ENCODE measurements at places on chromosomes 5 and 9. TPM values are rescaled to one million over a fixed set of nuclear protein-coding genes. Genes with fewer than 3 reads are reported as not detected.

- DNase-seq = no peak
- no peak overlapping the region for H3K4me3 ChIP-seq
- H3K36me3 ChIP-seq = no peaks in the 10 kb centered on the region
These were observed 82.4 kb upstream of the ADRA1B start for GRCh38 chr5:159833846-159834245.

Gene PLAC8L1
- 0.82 TPM for total RNA-seq

DNA sequence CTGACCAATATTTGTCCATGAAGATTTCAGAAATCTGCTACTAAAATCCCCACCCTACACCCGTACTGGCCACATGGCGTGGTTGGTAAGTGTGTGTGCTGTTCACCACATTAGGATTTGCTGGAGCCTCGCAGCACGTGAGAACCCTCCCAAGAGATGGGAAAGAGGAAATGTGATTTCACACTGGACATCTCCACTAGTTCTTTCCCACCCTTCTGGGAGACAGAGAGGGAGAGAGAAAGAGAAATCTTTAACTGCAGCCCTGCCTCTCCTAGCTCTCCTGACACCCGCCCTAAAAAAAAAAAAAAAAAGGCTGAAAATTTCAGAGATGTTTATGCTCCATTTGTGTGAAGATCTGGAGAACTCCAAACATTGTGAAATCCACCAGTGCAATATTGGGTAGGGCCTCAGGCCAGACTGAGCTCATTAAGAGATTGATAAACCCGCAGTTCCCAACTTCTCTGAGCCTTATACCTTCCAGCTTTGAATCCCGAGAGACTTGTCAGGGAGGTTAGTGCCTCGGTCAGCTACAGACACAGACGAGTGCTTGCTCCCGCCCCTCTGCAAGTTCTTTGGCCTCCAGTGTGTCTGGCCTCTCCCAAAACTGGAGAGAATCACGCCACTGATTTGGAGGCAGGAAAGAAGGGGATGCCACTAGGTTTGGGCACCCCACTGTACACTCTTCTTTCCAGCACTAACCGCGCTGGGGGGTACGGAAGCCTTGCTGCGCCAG, 1.9 kb downstream of the SPRY4 start:
- no peaks in the 10 kb centered on the region for H3K36me3 ChIP-seq
- peaks cover 21% of the 10 kb centered on the region for H3K4me1 ChIP-seq
- H3K27me3 ChIP-seq = peaks cover 10% of the 10 kb centered on the region
- DNase-seq = peak; percentile 76
- peak overlapping the region; percentile 84 for H3K27ac ChIP-seq

DNA sequence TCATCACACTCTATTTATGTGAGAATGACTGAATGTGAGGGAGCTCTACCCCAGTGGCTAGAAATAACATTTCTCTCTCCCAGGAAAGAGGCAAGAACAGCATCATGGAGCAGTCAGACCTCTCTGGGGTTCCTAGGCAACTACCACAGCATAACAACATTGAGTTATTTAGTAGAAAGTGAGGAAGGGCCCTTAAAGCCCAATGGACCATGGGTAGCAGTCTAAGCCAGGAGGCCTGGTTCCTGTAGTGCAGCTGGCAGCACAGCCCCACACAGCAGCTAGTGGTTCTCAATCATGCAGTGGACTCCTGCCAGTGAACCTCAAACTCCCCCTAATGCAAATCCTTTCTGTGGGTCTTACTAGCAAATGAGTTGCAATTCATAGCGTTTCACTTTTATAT, 55.3 kb downstream of the SPEF2 start:
- no peak for DNase-seq
- no peaks in the 10 kb centered on the region for H3K4me1 ChIP-seq
- no peaks in the 10 kb centered on the region for H3K36me3 ChIP-seq
- no peak overlapping the region for H3K4me3 ChIP-seq
- H3K27me3 ChIP-seq = no peaks in the 10 kb centered on the region

Gene RAD17
- total RNA-seq = 19.4 TPM

GRCh38 chr9:106869028-106869427, 6.1 kb downstream of the ZNF462 start:
- H3K27me3 ChIP-seq = no peaks in the 10 kb centered on the region
- no peak for DNase-seq
- no peaks in the 10 kb centered on the region for H3K36me3 ChIP-seq
- H3K4me1 ChIP-seq = peaks cover 62% of the 10 kb centered on the region

GRCh38 chr9:83182071-83182470, 119.1 kb upstream of the RASEF start:
- no peak for DNase-seq
- H3K27me3 ChIP-seq = no peaks in the 10 kb centered on the region
- H3K36me3 ChIP-seq = no peaks in the 10 kb centered on the region
- no peak overlapping the region for H3K4me3 ChIP-seq
- H3K4me1 ChIP-seq = no peaks in the 10 kb centered on the region

DNA sequence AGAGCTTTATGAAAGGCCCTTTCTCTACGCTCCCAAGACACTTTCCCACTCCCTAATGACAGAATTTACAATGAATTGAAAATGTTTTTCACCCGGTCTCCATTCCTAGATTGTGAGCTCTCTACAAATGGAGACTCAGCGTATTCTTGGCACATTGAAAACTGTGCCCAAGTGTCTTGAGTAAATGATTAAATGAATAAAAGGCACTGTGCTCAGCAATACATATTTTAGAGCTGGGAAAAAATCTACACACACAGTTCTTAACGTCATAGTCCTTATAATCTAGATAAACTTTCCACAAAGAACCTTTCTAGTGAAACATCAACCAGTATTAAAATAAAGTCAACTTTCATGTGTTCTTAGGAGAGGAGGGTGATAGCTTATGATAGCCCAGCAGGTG, 634.0 kb downstream of the RAB3C start:
- no peak overlapping the region for H3K4me3 ChIP-seq
- peaks cover 5% of the 10 kb centered on the region for H3K36me3 ChIP-seq
- DNase-seq = no peak
- no peak overlapping the region for H3K27ac ChIP-seq
- H3K27me3 ChIP-seq = no peaks in the 10 kb centered on the region

DNA sequence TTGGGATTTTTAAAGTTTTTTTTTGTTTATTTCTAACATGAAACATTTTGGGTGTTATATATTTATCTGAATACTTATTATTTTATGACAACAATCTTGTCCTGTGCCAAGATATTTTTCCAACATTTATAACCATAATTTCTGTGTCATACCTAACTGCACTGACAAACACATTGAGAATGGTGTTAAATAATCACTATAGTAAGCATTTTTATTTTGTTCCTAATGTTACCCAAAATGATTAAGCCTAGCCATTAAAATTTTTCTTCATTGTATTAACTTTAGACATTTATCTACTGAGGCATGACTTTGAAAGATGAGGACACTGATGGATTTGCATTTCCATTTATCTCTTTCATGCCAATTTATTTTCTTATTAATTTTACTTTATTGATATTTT, 91.6 kb upstream of the STK32A start:
- H3K4me1 ChIP-seq = no peaks in the 10 kb centered on the region
- no peaks in the 10 kb centered on the region for H3K36me3 ChIP-seq
- no peak for DNase-seq

DNA sequence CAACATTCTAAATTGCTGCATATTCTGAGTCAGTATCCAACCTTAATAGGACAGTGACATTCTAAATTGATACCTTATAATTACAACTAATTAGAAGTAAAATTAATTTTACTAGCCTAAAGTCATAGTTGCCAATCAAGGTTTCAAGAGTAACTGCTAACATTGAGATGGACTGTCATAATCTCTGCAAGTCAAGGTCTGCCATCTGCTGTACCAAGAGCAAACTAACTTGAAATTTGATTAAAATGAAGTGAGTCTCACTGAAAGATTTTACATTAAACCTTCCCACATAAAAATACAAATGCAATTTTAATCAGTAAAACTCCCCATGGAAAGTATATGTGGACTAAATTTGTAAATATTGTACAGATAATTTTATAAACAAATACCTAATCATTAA, 235.3 kb downstream of the PRDM9 start:
- H3K27ac ChIP-seq = no peak overlapping the region
- no peaks in the 10 kb centered on the region for H3K27me3 ChIP-seq
- no peak for DNase-seq
- H3K4me3 ChIP-seq = no peak overlapping the region

GRCh38 chr9:738209-738915, 103.1 kb upstream of the DMRT1 start:
- H3K36me3 ChIP-seq = peaks cover 30% of the 10 kb centered on the region
- DNase-seq = peak; percentile 93
- peak overlapping the region; percentile 96 for H3K27ac ChIP-seq
- H3K27me3 ChIP-seq = no peaks in the 10 kb centered on the region

Gene ZNF883
- 3.0 TPM for total RNA-seq

DNA sequence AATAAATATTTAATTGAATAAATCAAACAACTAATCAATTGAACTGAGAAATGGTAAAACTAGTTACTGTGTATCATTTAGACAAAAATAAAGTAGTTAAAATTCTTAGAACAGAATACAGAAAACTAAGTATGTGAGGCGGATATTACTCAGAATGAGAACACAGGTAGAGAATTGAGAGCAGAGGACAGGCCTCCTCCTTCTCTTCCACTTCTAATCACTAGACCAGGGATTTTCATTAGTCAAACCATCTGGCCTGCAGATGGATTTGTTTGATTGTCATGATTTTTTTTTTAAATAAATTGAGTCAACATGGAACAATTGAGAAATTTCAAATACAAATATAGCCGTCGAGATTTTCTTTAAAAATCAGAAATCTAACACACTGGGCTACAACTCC, 198.6 kb upstream of the HMHB1 start:
- H3K27ac ChIP-seq = no peak overlapping the region
- DNase-seq = no peak
- H3K27me3 ChIP-seq = no peaks in the 10 kb centered on the region
- H3K4me3 ChIP-seq = no peak overlapping the region
- no peaks in the 10 kb centered on the region for H3K36me3 ChIP-seq
- H3K4me1 ChIP-seq = no peaks in the 10 kb centered on the region

GRCh38 chr9:74236857-74237256, 260.3 kb upstream of the RORB start:
- no peaks in the 10 kb centered on the region for H3K36me3 ChIP-seq
- no peak overlapping the region for H3K4me3 ChIP-seq
- DNase-seq = no peak
- no peak overlapping the region for H3K27ac ChIP-seq
- no peaks in the 10 kb centered on the region for H3K4me1 ChIP-seq
- H3K27me3 ChIP-seq = no peaks in the 10 kb centered on the region

Gene GABRP
- total RNA-seq = not detected

- no peaks in the 10 kb centered on the region for H3K27me3 ChIP-seq
- no peak overlapping the region for H3K4me3 ChIP-seq
- no peaks in the 10 kb centered on the region for H3K4me1 ChIP-seq
- no peaks in the 10 kb centered on the region for H3K36me3 ChIP-seq
- no peak for DNase-seq
These were observed 32.8 kb upstream of the CCNB1 start for GRCh38 chr5:69134126-69134525.

Gene UBE2QL1
- 5.0 TPM for total RNA-seq

- peaks cover 10% of the 10 kb centered on the region for H3K4me1 ChIP-seq
- no peak overlapping the region for H3K4me3 ChIP-seq
- no peak overlapping the region for H3K27ac ChIP-seq
- peaks cover 43% of the 10 kb centered on the region for H3K27me3 ChIP-seq
- no peaks in the 10 kb centered on the region for H3K36me3 ChIP-seq
These were observed 1.9 kb upstream of the KCNIP1 start for GRCh38 chr5:170501931-170502330.

DNA sequence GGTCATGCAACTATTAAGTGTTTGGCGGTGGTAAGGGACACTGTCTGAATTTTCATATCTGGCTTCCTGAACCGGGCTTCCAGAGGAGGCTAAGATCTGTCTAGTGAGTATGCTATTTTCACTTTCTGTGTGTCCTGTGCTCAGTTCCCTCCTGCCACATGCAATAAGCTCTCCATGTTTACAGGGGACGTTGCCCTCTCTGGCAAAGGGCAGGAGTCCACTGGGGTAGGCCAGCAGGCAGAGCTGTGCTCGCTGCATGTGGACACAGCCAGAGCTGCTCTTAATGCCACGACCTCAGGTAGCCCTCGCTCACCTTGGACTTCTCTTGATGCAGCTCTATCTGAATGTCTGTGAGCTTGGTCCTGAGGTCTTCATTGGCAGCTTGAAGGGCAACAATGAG, 111.2 kb downstream of the JAKMIP2 start:
- DNase-seq = no peak
- H3K36me3 ChIP-seq = no peaks in the 10 kb centered on the region
- H3K27me3 ChIP-seq = no peaks in the 10 kb centered on the region
- H3K4me3 ChIP-seq = no peak overlapping the region
- peaks cover 11% of the 10 kb centered on the region for H3K4me1 ChIP-seq

Gene SLC23A1
- total RNA-seq = not detected

DNA sequence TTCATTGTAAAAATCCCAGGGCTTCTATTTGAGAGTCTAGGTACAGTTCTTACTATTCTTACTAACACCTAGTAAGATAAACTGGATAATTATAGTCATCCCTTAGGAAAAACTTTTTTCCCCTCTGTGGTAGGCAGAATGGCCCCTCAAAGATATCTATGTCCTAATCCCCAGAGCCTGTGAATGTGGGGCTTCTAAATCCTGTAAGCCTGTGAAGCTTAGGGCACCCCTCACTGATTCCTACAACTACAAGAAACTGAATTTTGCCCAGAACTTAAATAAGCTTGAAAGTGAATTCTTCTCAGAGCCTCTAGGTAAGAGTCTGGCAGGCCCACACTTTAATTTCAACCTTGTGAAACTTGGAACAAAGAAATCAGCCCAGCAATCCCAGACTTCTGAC, 130.1 kb upstream of the ACOT12 start:
- H3K36me3 ChIP-seq = no peaks in the 10 kb centered on the region
- DNase-seq = no peak
- no peak overlapping the region for H3K27ac ChIP-seq
- peaks cover 10% of the 10 kb centered on the region for H3K4me1 ChIP-seq
- no peak overlapping the region for H3K4me3 ChIP-seq
- no peaks in the 10 kb centered on the region for H3K27me3 ChIP-seq

Gene TMOD1
- total RNA-seq = 35.3 TPM
